ENCODE measurements at places on chromosomes 2 and 18.

DNA sequence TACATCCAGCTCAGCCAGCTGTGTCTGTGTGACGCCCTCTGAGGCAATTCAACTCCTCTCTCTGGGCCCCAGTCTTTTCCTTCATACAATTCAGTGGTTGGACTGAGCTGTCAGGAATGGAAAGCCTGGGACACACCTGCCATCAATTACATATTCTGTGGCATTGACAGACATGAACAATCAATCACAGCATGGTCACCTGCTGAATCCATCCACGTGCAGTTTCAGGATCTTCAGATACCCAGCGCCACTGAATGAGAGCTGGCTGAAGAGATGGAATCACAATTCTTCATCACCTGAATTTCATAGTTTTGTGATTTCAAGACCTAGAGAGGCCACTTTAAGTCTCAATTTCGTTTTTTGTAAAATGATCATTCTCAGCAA, 5.1 kb downstream of the ADRA2B start:
- DNase-seq, result no peak

DNA sequence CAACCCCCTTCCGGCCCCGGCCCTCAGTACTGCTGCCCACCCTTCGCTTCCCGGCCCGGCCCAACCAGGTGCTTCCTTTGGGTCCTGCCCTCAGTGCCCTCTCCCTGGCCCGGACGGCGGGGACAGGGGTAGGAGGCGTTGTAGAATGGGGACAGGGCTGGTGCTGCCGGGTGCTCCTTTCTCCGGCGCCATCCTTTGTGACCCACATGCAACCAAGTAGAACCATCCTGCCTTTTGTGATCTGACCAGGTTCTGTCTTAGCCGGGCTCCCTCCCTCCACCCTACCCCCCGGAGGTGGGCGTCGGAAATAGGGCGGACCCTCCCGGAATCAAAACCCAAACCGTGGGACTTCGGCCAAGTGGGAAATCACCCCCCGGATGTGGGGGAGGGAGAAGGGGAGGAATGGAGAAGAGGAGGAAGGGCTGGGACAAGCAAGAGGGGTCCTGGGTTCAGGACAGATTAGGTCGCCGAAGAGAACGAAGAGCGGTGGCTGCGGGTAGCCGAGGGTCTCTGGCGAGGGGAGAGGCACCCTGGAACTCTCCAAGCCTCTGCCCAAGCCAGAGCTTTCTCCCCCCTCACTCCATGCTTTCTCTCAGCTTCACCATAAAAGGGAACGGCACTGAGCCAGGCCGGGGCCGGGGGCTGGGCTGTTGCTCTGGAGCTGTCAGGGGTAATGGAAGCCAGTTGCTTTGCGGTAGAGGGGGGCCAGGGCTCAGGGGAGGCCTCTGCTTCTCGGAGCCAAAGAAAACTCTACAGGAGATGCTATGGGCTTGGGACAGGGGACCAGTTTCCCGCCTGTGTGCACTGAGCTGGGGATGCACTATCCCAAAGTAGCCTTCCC, 756 bp upstream of the OST4 start:
- peak; percentile 75 for DNase-seq

GRCh38 chr2:28434600-28434989, 41.9 kb downstream of the FOSL2 start:
- DNase-seq, result no peak

GRCh38 chr2:157173740-157174184, 83.7 kb upstream of the GALNT5 start:
- DNase-seq, result no peak

- peak; percentile 92 for DNase-seq
Measured at GRCh38 chr2:217756375-217757107, 246.3 kb downstream of the TNS1 start.

GRCh38 chr2:216090369-216090786, 8.7 kb downstream of the TMEM169 start:
- DNase-seq, result no peak

GRCh38 chr2:43123981-43124686, 102.3 kb downstream of the ZFP36L2 start:
- peak; percentile 43 for DNase-seq

- DNase-seq, result no peak
Measured at GRCh38 chr2:218888341-218888740, 7.7 kb downstream of the WNT10A start.

DNA sequence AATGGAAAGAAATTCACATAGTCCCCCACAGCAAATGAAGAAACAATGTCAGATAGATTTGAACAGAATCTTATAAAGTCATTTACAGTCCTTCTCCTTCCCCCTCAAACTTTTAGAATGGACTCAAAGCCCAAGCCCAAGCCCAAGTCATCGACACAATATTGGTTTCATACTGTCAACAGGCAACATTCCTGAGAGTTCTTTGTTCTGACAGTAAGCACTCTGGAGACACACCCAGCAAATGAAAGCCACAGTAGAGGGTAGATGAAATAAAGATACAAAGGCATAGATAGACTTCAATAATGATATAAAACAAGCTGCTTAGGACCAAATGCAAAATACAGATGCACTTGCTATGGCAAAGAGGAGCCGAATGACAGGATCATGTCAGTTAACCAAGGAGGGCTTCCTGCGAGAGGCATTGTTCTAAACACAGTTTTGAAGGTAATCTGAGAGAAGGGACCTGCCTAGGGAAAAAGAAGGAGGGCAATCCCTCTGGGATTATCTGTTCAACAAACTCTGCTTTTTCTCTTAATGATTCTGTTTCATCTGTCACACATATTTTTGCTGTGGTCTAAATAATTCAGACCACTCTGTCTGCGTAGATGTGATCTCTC, 97.1 kb upstream of the MAP4K3 start:
- no peak for DNase-seq

- no peak for DNase-seq
Measured at GRCh38 chr2:177669625-177670330, 277.2 kb downstream of the AGPS start.

DNA sequence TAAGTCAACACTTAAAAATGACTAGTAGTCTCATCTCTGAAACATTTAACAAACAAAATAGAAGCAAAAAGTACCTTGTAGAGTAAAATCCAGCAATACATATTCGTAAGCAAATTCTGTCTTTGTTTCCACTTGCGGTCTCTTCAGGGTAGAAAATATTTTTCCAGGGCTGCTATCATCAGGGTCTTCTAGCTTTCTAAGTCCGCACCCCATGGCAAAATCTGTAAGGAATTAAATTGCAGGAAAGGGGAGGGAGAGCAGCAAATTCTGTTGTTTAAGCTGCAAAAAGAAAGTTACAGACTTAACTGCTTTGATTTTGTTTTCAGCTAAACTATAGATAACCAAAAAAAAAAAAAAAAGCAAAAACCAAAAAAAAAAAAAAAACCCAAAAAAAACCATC, at the start of gene RFTN2:
Gene RFTN2, minus strand, starts transcription at position 342 of the 400 bp plus-strand sequence. Its CDS starts 129 bp downstream, at position 213.
- DNase-seq, result no peak

DNA sequence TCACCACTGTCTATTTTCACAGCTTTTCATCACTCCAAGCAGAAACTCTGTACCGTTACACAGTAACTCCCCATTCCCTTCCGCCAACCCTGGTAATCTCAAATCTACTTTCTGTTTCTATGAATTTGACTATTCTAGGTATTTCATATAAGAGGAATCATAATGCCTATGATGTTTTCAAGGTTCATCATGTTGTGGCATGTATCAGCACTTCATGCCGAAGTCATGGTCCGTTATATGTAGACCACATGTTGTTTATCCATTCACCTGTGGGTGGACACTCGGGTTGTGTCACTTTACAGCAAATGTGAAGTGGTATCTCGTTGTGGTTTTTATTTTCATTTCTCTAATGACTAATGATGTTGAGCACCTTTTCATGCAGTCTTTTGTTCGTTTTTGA, 21.6 kb downstream of the CPSF3 start:
- DNase-seq, result no peak

DNA sequence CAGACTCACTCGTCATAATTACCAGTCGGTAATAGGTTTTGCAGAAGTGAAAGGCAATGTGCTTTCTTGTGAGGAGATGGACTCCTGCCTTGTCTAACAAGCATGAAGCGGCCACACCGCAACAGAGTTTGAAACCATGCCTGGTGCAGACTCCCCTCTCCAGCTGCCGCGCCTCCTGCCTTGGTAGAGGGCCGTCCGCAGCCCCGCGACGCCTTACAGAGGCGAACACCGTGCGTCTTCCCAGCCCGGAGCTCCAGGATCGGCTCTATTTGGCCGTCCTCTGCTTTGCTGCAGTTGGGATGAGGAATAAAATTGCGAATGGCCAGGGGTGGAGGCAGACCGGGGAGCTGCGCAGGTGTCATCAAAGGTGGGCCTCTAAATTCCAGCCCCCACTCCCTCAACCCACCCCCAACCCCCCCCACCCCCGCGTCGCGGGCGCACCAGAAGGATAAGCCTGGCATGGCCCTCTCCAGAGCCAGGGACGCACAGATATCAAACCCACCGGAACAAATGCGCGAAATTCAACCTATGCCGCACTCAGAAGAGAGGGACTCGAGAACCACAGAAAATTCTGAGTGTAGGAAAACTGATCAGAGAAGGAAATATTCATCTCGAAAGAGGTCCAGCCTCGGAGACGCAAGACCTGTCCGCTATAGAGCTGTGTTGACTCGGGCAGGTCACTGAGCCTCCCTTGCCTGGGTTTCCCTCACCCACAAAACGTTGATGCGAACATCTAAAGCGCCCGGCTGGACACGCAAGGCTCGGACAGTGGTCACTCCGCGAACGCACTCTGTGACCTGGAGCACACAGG, 1.1 kb downstream of the TRABD2A start:
- no peak for DNase-seq

GRCh38 chr18:36035253-36035652, 32.1 kb downstream of the RPRD1A start:
- no peak for DNase-seq

GRCh38 chr2:8059255-8059654, 622.6 kb upstream of the ID2 start:
- DNase-seq, result no peak

- DNase-seq, result no peak
Measured at GRCh38 chr2:23617811-23618215, 232.8 kb downstream of the KLHL29 start.

DNA sequence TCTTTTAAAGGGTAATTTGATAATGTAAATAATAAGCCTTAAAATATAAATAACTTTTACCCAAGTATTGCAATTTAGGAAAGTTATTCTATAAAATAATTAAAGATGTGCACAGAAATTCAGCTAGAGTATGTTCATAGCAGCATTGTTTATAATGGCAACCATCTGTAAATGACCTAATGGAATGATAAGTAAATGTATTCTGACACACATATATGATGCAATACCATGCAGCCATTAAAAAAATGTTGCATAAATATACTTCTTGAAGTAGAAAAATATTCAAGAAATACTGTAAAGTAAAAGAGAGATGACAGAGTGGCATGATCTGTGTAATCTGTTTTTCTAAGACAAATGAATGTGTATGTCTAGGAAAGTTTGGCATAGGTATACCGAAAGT, 545.7 kb downstream of the ZEB2 start:
- DNase-seq, result no peak

- DNase-seq, result no peak
Measured at GRCh38 chr18:26227051-26227670, 916 bp downstream of the TAF4B start.

GRCh38 chr18:24022161-24022560, 7.6 kb downstream of the TTC39C start:
- no peak for DNase-seq

DNA sequence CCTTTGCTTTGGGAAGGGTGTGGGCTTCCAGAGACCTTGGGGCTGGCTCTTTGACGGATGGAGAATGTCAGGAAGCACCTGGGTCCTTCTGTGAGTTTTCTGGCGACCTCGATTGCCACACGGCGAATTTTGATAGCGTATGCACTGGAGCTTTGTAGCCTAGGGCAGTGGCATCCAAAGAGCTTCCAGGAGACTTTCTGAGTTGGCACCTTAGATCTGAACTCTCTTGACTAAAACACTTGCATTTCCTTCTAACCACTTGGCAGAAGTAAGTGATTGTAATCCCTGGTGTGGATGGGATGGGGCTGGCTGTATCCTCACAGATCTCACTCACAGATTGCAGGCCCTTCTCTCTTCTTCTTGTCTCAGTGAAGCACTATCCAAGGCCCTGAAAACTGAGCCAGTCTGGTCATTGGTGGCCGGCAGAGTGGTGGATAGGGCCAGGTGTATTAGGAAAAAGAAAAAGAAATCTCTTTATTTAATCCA, 7.8 kb downstream of the RNF144A start:
- no peak for DNase-seq

Measured in ecto neural progenitor cell (in vitro differentiated cells).